ENCODE measurements at places on chromosomes 13 and 19.

DNA sequence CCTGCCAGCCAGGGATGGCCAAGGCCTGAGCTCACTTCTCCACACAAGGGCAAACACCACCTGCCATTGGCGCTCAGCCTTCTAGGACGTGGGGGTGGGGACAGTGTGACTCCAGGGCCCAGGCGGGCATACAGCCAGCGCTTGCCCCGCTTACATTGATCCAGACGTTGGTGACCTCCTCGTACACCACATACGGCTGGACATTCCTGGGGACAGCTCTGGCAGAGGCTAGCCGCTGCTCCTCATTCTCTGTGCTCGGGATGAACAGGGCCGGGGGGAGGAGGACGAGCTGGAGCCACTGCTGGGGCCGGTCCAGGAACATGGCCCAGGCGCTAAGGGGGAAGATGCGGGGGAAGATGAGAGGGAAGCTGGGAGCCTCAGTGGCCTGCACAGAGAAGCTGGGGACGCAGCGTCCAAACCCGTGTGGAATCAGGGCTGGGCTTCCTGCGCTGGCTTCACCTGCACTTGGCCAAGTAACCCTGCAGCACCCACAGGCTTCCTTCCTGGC lies 25.1 kb upstream of the MYDGF start:
- DNase-seq: no peak

DNA sequence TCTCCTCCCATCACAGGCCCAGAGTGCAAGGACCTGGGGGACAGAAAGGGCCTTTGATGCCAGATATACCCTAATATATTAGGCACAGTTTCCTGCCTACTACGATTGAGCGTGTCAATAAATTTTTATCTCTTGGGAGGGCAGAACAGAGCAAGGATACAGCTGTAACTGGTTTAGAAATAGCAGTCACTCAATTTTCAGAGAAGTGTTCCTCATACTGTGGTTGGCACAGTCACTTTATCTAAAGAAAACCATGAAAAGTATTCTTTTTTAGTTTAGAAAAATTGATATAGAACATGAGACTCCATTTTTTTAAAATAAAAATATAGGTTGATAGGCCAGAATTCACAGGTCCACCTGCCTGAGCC lies 460 bp upstream of the ZNF155 start:
- no peak for DNase-seq

DNA sequence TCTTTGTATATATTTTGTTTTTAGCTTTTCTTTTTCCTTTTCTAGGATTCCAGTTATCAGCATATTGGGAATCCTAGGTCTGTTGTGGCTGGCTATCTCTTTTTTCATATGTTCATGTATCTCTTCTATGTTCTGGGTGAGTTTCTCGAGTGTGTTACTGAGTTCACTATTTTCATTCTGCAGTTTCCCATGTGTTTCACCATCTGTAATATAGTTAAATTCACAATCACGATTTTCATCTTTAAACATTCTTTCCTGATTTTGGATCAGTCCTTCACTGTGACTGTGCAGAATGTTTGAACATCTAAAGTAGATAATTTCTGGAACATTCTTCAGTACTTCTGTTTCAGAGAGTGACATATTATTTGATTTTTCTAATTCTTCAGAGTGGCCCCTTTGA lies 862.1 kb downstream of the OLFM4 start:
- no peak for DNase-seq

DNA sequence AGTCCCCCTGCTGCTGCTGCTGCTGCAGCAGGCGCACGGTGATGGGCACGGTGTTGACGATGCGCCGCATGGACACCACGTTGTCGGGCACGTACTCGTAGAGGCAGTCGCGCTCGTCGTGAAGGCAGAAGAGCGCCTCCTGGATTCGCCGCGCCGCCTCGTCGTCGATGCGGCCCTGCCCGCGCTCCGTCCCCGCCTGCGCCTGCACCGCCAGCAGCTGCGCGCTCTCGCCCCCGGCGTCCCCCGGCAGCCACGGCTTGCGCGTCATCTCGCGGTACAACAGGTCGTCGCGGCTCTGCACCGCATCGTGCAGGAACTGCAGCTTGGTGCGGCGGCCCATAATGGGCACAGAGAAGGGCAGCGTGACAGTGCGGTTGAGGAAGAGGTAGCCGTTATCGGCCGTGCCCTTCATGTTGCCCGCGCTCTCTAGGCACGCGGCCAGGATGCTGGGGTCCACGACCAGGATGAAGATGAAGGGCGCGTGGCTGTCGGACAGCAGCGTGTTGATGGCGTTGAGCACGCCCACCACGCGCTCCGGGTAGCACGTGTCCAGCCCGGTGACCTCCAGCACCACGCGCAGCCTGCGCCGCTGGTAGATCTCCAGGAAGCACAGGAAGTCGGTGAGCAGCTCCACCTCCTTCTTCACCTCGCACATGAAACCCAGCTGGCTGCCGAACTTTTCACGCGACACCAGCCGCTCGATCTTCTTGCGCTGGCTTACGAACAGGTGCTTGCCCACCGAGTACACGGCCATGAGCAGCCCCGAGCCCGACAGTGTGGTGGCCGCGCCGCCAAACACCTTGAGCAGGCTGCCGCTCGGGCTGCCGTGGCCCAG lies 8.1 kb downstream of the NKPD1 start:
- no peak for DNase-seq

GRCh38 chr19:34655651-34656050 lies 21.3 kb downstream of the SCGB2B2 start:
- no peak for DNase-seq

DNA sequence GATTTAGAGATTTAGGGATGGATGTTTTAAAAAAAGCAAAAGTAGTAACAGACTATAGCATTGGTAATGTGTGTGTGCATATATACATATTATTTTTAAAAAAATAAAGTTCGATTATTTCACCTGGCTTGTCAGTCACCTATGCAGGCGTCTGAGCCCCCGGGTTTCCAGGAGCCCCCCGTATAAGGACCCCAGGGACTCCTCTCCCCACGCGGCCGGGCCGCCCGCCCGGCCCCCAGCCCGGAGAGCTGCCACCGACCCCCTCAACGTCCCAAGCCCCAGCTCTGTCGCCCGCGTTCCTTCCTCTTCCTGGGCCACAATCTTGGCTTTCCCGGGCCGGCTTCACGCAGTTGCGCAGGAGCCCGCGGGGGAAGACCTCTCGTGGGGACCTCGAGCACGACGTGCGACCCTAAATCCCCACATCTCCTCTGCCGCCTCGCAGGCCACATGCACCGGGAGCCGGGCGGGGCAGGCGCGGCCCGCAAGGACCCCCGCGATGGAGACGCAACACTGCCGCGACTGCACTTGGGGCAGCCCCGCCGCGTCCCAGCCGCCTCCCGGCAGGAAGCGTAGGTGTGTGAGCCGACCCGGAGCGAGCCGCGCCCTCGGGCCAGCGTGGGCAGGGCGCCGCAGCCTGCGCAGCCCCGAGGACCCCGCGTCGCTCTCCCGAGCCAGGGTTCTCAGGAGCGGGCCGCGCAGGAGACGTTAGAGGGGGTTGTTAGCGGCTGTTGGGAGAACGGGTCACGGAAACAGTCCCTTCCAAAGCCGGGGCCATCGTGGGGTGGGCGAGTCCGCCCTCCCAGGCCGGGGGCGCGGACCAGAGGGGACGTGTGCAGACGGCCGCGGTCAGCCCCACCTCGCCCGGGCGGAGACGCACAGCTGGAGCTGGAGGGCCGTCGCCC lies 840 bp upstream of the CCNA1 start:
- no peak for DNase-seq

DNA sequence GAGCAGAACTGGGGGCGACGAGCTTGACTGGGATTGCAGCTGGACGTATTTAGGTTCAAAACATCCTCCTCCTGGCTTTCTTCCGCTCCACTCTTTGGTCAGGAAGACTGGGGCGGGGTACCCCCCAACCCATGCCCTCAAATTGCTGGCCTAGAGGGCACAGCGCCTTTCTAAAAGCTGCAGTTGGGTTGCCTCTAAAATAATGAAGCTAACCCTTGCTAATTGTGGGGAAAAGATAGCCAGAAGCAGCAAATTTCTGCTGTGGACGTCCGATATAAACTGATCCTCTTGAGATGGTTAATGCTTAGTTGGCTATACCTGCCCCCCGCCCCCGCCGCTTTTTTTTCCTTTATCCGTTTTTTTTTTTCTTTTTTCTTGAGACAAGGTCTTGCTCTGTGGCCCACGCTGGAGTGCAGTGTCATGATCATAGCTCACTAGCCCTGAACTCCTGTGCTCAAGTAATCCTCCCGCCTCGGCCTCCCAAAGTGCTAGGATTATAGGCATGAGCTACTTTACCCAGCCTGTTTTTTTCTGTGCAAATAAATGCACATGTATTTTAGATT lies 754 bp upstream of the CHERP start:
- DNase-seq: no peak

- DNase-seq: no peak
Observed at GRCh38 chr19:16073481-16073880, 2.8 kb upstream of the TPM4 start.

DNA sequence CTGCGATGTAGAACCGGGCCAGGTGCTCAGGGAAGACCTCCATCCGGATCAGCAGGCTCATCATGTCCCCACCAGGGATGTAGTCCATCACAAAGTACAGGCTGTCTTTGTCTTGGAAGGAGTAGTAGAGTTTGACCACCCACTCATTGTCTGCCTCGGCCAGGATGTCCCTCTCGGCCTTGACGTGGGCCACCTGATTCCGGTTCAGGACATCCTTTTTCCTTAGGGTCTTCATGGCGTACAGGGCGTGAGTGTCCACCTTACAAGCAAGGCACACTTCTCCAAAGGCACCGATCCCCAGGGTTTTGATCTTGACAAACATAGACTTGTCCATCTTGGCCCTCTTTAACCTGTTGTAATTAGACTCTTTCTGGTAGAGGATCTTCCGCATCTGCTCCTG lies 78.0 kb downstream of the LATS2 start:
- DNase-seq: no peak

- no peak for DNase-seq
Observed at GRCh38 chr13:39632994-39633393, 22.5 kb upstream of the COG6 start.

- DNase-seq: no peak
Observed at GRCh38 chr13:36084131-36084530, 47.1 kb downstream of the DCLK1 start.

GRCh38 chr19:43395561-43395960 lies 19.1 kb upstream of the TEX101 start:
- no peak for DNase-seq

DNA sequence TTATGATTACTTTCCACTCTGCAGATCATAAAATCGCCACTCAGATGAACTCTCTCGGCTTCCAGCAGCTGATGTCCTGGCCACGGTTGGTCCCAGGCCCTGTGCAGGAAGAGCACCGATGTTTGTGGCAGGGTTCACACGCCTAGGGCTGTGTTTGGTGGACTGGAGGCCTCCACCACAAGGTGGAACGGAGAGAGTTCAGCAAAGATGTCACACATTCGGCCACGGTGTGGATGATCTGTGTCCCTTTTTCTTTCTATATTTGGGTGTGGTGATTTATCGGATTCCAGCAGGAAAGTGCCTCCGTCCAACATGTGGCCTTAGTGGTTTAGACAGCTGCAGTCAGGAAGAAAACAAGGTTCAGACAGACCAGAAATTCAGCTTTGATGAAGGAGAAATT lies 521 bp upstream of the SHISA2 start:
- no peak for DNase-seq

DNA sequence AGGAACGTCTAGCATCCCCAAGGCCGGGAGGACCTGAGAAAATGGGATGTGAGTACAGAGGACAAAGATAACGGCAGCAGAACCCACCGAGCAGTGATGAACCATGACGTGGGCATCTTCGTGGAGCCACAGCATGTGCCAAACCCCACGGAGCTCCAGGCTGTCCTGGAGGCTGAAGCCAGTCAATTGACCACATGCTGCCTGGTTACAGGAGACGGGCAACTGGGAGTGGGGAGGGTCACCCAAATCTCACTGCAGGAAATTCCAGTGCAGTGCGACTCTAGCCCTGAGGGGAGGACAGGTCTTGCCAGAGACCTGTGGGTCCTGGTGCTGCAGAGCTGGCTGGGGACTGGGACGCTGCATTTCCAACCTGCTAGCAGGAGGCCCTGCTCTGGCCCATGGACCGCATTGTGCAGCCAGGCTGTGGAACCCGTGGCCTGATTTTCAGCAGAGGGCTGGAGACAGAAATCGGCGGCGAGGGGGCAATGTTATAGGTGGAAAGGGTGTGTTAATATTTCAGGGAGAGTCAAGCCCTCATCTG lies 3.2 kb upstream of the GRTP1 start:
- DNase-seq: no peak

GRCh38 chr19:51644636-51645271 lies 1.9 kb downstream of the SIGLEC14 start:
- no peak for DNase-seq

DNA sequence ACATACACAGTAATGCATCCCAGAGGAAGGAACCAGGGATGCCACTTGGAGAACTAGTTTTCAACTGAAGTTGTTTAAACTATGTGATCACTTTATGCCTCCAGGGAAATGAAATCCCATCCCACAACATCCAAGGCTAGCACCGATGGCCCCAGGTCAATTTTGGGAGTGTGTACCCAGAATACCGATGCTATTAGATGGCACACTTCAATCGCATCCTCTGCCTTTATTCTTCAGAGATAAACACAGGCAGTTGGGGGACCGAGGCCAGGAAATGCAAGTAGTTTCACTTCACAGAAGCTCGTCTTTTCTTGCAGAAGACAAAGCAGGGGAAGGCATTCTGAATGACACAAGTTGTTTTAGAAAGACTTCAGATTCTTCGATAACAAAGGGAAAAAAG lies 13.8 kb downstream of the STK24 start:
- no peak for DNase-seq

DNA sequence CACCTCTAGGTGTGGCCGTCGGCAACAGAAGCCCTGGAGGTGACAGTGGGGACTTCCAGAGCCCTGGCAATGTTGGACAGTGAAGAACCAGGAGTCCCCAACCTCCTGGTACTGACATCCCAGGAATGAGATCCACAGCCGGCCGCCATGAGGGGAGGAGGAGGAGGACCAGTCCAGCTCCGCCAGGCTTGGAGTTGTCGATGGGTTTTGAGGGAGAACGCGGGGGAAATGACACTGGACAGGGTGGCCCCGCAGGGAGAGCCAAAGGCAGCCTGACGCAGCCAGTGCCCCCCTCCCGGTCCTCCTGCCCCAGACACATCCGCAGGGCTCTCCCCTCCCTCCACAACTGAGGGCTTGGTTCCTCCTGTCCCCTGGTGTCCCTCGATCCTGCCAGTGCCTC lies 57.9 kb downstream of the SPACA7 start:
- DNase-seq: no peak

- no peak for DNase-seq
Observed at GRCh38 chr19:42155796-42156195, 23.6 kb upstream of the POU2F2 start.

GRCh38 chr13:44806826-44807225 lies 182.4 kb downstream of the NUFIP1 start:
- no peak for DNase-seq

- no peak for DNase-seq
Observed at GRCh38 chr19:44876930-44877535, 14.0 kb upstream of the TOMM40 start.

DNA sequence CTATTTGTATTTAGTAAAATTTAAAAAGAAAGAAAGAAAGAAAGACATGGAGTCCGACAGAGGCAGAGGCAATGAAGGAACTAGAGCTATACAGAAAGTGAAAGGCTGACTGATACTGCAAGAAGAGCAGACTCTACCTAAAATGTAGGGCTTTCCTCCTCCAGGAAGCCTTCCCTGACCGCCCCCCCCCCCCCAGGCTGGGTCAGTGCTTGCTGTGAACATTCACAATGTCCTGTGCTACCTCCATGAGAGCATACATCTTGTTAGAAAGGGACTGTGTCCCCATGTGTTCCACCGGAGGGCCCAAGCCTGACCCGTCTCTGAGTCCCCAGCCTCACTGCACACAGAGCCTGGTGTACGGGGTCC lies 5.7 kb upstream of the CA11 start:
- no peak for DNase-seq
